PC-9 (cell line): ENCODE measurements at places on chromosomes 5 and 9. TPM values are rescaled to one million over a fixed set of nuclear protein-coding genes. Genes with fewer than 3 reads are reported as not detected.

GRCh38 chr5:110751902-110752762, 13.3 kb downstream of the SLC25A46 start:
- DNase-seq = no peak

EQTN gene
- not detected in 2 replicates for total RNA-seq

PCDHGA10 gene
- total RNA-seq = 0.13 and 0.15 TPM in 2 replicates

STK32A gene
- total RNA-seq = not detected in 2 replicates

C8G gene
- 2.3 and 4.4 TPM in 2 replicates for total RNA-seq
